T-helper 17 cell (primary cell): ENCODE measurements at places on chromosomes 11 and 22.

DNA sequence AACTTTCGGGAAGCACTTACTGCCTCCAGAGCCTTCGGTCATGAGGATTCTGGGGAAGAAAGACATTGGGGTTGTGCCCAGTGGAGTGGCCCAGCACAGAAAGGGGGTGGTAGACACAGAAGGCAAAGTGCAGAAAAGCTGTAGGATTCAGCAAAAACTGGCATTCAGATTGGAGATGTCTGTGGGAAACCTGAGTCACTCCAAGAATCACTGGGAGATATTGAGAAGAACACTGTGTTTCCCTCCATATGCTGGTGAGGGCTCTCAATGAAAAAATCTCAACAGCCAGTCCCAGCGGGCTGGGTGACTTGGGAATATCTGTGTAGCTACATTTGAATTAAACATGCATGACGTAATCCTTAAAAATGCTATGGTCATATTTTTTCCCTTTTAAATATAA is 61.2 kb upstream of the RCN1 start:
- no peak for DNase-seq

DNA sequence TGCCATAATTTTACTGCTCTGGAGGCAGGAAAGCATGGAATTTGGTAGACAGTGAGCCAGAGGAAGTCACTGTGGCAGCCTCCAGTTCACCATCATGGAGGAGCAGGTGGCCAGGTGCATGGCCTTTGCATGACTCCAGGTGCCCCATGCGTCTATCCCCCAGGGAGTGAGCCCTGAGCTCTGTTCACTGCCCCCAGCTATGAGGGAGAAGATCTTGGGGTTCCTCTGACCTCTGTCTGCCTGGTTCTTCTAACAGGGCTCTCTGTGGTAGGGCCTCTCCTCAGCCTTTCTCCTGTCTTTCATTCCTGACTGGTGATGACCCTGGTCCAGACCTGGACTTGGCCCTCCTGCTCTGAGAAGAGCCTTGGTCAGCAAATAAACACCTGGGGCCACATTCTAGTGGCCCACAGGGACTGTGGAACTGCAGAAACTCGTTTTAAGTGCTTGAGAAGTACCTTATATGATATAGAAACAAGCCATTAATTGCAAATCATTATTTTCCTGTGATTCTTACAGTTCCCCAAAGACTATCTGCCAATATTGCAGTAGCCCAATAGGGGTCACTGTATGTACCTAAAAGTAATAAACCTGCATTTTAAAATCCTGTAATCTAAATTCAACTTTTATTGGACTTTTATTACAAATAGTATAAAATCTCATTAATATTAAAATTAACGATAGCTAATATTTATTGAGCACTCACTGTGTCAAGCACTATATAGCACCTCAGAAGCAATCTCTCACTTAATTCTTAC is 120.0 kb upstream of the SYT13 start:
- DNase-seq: no peak

- no peak for DNase-seq
Observed at GRCh38 chr11:120660024-120660565, 148.5 kb downstream of the GRIK4 start.

- no peak for DNase-seq
Observed at GRCh38 chr11:109374441-109374840, 47.5 kb upstream of the C11orf87 start.

GRCh38 chr22:40190501-40190900 is 12.8 kb downstream of the TNRC6B start:
- no peak for DNase-seq

DNA sequence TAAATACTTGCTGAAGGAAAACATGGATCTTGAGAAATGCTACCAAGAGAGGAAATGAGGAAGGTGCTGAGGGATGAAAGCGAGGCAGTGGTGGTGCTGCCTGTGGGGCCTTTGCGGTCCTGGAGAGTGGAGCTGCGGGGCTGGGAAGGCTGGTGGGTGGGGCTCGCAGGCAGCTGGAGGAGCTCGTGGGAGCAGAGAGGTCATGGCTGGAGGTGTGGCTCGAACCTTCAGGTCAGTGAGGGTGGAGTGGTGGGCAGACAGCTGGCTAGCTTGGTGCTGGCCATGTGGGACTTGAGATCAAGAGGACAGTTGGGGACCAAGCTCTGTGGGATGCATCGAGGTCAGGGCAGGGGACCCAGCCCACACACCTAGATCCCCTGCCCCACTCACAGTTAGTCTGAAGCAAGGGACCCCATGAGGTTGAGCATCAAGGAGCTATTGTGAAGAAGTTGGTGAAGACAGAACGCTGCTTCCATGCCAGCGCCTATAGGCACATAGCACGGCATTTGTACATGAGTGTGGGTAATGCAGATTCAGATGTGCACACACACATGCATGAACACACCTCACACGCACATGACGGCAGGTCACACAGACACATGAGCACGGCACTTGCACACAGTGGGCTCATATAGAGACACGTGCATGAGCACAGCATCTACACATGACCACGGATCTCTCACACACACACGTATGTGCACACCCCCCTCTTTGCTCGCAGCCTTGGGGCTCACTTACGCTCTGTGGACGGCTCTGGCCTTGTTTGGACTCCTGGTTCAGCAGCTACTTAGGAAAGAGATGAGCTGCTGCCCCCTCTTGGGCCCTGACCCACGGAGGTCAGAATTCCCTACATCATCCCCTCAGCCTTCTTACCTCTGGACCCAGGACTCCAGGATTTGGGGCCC is 30.4 kb downstream of the SHANK3 start:
- DNase-seq: no peak

DNA sequence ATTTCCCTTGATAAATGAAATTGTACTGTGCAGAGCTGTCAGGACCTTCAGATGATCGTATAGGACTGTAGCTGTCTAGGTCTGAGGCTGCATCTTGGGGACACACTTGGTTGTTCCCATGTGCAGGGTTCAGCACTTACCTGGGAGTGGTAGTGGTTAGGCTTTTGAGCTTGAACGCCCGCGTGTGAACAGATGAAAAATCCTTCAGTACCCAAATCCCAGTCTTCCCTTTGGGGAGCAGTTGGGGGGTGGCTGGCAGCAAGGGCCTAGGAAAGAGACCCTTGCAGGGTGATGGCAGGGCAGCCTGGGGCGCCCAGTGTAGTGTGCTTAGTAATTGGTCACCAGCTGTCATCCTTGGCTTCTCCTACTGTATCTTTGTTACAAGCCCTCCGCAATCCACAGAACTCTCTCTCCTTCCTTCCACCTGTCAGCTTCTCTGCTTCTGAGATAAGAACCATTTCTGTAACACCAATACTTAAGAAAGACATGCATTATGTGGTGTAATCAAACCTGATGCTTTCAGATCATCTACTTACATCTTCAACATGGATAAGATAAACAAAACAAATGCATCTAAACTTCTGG is 64.6 kb downstream of the MORC2 start:
- DNase-seq: no peak

DNA sequence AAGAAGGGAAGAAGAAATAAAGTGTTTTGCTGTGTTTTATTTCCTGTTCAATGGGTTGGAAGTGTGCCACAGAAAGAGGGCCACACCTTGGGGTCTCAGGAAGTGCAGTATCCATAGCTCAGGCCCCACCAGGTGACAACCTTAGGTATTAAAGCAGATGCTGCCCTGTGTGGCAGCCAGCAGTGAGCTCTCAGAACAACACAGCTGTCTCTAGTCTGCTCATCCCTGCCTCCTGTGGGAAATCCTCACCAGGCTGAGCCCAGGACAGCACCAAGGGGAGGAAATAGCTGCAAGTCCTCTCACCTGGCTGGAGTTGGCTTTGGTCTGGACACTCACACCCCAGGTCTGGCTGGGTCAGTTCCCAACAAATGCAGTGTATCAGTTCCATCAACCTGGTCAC is 25.1 kb downstream of the ARL14EP start:
- no peak for DNase-seq

GRCh38 chr11:14095882-14096281 is 133.4 kb downstream of the SPON1 start:
- no peak for DNase-seq

DNA sequence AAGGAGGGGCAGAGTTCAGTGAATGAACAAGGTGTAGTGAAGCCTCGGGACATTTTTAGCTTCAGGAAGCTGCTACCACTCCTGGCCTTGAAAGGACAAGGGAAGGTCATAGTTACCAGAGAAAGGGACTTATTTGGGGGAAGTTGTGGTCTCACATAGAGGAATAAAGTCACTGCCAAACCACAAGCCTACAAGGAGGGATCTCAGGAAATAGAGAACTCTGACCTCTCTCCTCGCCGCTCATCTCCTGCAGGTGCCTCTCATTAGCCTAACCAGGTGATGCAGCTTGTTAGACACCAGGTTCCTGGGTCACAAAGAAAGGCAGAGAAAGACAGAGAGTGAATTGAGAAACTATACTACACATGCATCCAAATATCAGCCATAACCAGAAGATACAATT is 14.3 kb upstream of the TOLLIP start:
- no peak for DNase-seq

- no peak for DNase-seq
Observed at GRCh38 chr11:48049036-48049435, 68.7 kb downstream of the PTPRJ start.
